AG09319 (cell line): ENCODE measurements at places on chromosomes 4 and X.
A peak's percentile ranks its signal among the peaks of the same experiment; 100 is the strongest.

DNA sequence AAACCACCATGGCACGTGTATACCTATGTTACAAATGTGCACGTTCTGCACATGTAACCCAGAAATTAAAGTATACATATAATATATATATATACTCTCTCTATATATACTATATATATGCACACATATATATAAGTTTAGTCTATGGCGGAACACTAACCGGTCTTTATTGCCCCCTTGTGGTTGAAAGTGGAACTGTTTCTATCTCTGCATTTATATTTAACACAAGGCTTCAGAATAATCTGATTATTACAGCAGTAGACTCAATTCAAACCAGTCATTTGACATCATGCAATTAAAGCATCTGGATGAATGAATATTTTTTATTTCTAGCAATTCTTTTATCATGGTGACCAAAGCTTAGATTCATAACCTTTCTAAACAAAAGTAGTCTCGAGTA lies 14.6 kb downstream of the RAB9B start:
- peak; percentile 2 for DNase-seq

- no peak for DNase-seq
Observed at GRCh38 chr4:156036496-156036895, 82.8 kb upstream of the CTSO start.

DNA sequence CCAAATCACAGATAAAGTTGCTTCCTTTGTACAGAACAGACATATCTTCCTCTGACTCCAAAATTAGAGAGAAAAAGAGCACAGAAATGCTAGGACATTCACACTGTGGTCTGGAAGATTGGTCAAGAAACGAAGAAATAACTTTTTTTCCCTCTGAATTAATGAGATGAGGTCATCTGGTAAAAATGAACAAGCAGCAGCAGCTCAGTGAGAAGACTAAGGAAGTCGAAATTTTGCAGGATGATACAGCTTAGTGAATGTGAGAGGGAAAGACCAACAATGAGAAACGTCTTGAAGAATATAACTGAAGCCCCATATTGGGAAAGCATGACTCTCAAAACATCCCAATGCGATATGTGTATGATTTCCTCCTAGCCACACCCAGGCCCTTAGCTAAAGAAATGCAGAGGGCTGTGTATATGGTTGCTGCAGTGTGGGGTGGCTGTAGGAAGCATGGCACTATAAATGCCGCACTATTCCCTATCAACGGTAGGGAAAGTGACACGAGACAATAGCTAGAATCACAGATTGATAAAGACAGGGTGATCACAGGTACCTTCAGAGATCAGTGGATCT lies 208.6 kb downstream of the VEGFC start:
- no peak for DNase-seq

DNA sequence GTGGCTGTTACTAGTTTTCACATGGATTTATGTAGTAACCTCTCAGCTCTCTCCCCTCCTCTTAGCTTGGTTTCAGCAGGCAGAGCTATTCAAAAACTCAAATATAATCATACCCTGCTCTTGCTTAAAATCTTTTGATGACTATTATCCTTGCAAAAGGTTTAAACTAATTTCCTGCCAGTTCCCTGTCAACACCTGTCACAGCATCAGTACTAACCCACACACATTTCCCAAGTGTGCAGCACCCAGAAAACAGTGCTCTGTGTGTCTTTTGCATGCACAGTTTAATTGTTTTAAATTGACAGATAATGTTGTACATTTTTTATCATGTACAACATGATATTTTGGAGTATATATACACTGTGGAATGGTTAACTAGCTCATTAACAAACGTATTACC lies 202.0 kb downstream of the PAPSS1 start:
- no peak for DNase-seq

DNA sequence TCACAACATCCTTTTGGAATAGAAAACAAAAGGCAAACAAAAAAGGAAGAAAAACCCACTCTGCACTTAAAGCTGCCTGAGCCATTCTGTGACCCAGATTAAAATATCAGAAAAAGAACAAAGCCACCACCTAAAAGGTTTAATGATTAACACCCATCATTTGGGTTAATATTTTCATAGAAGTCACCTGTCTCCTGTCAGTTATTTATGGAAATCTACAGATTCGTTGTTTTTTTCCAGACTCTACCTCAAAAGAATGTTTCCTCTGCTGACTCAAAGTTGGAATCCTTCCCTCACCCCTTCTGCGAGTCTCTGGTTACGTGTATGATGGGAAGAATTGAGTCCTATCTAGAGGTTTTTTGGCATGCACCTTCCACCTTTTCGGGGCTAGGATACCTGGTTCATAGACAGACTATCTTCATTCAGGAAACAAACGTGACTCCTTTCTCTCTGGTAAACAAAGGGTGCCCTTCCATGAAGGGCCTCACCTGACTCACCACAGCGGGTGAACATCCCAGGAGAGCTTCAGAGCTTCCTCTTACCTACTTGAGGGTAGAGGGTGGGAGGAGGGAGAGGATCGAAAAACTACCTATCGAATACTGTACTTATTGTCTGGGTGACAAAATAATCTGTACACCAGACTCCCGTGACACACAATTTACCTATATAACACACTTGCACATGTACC lies 19.6 kb upstream of the CA5B start:
- DNase-seq, result no peak

DNA sequence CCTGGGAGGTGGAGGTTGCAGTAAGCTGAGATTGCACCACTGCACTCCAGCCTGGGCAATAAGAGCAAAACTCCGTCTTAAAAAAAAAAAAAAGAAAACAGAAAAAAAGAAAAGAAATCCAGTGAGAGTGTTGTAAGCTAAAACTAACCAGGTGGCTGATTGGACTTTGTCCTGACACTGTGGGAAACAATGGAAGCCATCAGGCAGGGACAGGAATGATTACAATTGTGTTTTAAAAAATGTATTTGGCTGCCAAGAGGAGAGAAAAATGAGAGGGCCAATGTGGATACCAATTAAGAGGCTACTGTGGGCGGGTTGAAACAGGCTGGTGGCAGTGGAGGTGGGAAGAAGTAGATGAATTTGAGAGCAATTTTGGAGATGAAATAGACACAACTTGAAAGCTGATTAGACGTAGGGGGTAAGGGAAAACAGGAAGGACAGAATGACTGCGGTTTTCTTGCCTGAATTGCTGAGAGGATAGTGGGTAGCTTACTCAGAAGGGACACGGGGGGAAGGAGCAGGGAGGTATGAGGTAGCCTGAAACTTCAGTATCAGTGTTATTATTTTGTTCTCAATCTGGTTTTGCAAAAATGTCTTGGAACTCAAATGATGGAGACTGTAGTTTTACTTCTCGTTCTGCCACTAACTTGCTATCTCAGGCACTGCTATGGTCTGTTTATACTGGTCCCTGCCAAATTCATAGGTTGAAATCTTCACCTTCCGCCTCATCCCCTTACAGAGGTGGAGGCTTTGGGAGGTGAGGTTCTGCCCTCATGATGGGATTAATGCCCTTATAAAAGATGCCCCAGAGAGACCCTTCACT lies 45.6 kb upstream of the CHRNA9 start:
- no peak for DNase-seq

DNA sequence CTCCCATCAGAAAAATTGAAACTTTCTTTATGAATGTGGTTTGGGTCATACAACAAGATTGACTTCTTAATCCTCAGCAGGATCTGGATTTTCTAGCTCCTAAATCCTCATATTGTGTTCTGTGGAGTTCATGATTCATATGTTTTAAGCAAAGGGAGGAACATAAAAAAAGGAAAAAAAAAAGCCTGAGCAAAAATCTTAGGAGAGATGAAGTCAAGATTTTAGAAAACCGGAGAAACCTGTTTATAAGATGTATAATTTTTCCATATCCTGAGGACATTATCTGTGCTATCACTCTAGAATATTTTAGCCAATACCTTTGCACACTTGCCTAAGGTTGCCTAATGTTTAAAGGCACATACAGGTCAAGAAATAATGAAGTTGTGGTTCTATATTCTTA lies 7.0 kb upstream of the EREG start:
- no peak for DNase-seq

GRCh38 chr4:137707102-137707620 lies 174.9 kb upstream of the PCDH18 start:
- DNase-seq, result no peak

GRCh38 chr4:16161851-16162408 lies 64.3 kb downstream of the TAPT1 start:
- DNase-seq, result no peak

GRCh38 chrX:123962006-123962467 lies 531 bp downstream of the STAG2 start:
- DNase-seq, result no peak

DNA sequence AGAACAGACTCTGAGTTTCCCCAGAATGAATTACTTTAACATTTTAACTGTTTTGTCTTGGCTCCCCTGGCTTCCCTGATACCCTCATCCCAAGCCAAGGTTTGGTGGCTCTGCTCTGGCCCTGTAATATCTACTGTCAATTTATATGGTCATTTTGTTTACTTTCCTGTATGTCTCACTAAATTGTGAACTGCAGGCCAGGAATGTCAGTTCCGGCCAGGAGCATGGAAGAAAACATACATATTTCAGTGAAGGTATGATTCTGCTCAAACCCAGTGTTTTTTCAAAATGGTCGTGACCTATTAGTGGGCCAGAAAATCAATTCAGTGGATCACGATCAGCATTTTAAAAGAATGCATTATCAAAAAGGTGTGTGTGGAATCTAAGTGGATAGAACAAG lies 1.2 kb downstream of the RPGR start:
- DNase-seq, result no peak

DNA sequence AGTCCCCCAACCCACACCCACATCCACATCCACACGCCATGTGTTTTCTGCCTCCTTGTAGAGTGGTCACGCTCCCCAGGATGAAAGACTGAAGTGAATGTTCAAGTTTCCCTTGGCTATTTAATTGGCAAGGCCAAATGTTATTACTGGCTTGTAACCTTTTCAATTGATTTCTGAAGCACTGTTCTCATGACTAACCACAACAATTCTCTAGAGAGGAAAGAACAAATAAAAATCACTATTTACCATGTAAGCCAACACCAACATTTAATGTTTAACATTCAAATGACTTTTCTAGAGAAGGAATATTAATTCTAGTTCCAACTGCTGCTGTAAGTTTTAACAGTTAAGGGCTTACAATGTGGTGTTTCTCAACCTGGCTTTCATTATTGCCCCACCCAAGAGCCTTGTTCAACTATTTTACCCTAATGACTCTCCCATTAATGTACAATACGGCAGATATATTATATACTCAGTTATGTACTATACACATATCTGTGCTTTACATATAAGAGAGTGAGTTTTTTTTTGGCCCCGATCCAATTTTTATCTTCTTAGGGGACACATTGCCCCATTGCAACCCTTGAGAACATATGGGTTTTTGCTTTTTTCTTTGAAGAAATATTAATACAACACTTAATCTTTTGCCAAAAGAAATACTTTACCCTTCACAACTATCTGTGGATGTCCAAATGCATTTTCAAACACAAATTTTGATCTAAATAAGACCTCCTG lies 46.5 kb downstream of the RELL1 start:
- DNase-seq, result no peak

- DNase-seq, result peak; percentile 88
Observed at GRCh38 chrX:131747173-131747572, 203.3 kb downstream of the OR13H1 start.
